Stimulated activated CD8-positive, alpha-beta memory T cell treated with anti-CD3 and anti-CD28 coated beads, Interleukin-2, amount 100 ng/mL, for 1 hour (primary cell): ENCODE measurements at places on chromosomes 5 and 9.

- no peak for DNase-seq
These were observed 71.7 kb downstream of the NR2F1 start for GRCh38 chr5:93654676-93655075.

DNA sequence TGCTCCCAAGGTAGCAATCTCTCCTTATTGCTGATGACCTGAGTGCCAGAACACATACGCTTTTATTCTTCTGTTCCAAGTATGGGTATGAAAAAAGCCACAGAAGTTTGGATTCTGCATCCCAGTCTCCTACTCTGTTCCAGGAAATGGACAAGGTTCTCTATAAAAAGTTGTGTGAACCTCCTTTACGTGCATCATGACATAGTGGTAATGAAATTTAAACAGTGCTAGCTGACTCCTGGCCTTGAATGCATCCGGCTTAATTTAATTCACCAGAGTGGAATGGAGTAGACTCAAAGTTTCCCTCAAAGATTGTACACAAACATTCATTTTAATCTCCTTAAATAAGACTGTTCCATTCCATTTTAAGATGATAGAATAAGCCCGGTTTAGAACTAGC is 68.9 kb downstream of the LURAP1L start:
- no peak for DNase-seq

- DNase-seq = no peak
These were observed 22.8 kb downstream of the FPGS start for GRCh38 chr9:127825319-127826051.

DNA sequence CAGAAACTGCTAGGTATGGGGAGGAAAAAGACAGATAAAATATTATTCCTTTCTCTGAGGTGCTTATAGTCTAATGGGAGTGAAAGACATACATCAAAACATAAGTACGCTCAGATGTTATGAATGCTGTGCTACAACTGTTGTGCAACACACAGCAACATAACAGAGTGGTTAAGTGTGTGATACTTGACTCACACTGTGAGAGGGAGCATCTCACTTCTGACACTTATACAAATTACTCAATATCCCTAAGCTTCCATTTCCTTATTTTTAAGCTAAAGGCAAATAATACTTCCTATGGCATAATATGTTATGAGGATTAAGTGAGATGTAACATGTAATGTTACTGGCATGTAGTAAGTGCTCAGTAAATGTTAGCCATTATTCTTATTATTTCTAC is 110.6 kb upstream of the FER start:
- DNase-seq = no peak

GRCh38 chr9:115088860-115089259 is 29.1 kb downstream of the TNC start:
- no peak for DNase-seq

- DNase-seq = no peak
These were observed 72.7 kb upstream of the IER5L start for GRCh38 chr9:129250786-129251185.

DNA sequence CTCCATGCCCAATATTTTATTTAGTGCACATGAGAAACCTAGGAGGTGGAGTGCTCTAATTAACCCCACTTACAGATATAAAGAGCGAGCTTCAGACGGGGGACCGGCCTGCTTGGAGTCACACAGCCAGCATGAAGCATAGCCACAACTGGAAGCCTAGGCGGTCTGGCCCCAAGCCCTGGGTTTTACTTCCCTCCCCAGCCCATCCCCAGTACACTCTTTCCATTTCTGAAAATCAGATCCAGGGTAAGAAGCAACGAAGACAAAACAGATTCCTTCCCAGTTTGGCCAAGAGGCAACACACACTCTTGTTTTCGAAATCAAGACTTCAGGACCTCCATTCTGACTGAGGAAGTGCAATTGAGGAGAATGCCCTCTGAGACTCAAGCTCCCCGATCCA is 27.1 kb downstream of the KCNMB1 start:
- no peak for DNase-seq
